ENCODE measurements at places on chromosomes 6 and 20.

GRCh38 chr6:154399097-154399496 lies 42.5 kb upstream of the IPCEF1 start:
- no peak for DNase-seq

DNA sequence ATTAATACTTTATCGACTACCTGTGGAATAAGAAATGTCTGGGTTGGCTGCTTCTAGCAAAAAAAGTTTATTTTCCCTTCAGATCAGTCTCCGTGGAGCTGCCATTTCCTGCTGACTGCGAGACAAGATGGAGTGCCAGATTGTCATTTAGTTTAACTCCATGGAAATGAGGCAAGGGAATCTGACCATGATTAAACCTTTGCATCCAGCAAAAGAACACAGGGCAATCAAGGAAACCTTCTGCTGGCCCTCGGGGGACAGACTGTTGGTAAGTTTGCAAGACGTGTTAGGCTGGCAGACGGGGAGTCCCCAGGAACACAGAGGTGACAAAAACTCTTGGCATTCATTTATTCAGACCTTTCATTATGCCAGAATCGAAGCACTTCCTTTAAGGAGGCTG lies 52.2 kb upstream of the SPACA1 start:
- no peak for DNase-seq

DNA sequence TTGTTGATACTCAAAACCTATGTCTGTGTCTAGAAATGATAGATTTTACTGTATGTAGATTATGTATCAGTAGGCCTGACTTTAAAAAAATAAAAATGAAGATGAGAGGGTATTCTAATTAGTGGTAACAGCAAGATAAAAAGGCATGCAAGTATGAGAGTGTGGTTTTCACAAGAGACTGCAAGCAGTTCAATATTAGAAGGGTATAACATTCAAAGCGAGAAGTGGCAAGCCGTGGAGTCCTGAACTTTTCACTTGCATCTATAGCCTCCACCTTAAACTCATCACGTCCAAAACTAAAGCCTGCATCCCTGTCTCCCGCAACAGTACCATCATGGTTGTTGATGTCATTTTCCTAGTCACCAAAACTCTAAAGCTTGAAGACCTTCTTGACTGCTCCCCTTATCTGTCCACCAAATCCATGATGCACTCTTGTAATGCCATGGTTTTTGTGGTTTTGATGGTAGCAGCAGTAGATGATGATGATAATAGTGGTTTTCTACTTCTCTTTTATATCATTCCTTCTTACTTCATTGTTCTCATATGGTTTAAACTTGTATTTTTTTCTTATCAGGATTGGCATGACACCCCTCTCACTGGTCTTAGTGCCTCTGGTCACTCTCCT lies 9.2 kb upstream of the CGA start:
- no peak for DNase-seq

- DNase-seq, result no peak
These were observed 985 bp downstream of the ZBP1 start for GRCh38 chr20:57619051-57619831.
